ENCODE measurements at places on chromosomes 1 and 21.

DNA sequence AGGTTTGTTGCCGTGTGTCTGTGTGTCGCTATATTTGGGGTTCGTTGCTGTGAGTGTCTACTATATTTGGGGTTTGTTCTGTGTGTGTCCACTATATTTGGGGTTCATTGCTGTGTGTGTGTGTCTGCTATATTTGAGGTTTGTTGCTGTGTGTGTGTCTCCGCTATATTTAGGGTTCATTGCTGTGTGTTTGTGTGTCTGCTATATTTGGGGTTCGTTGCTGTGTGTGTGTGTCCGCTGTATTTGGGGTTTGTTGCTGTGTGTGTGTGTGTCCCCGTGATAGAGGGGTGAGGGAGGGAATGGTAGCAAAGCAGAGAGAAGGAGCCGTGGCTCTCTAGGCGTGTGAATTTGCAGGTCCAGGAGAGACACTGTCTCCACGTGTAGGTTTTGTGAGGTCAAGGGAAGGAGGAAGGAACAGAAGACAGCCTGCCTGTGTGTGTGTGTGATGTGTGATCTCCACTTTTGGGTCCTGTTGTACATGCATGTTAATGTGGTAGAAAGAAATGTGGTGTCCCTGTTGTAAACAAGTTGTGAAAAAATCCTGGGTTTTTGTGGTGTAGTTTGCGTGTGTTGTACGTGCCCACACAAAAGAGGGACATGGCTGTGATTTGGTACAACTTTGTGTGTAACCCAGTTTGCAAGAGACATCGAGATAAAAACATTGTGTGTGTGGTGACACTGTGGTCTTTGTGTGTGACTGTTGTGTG, 56.3 kb upstream of the ECE1 start:
- DNase-seq: no peak

DNA sequence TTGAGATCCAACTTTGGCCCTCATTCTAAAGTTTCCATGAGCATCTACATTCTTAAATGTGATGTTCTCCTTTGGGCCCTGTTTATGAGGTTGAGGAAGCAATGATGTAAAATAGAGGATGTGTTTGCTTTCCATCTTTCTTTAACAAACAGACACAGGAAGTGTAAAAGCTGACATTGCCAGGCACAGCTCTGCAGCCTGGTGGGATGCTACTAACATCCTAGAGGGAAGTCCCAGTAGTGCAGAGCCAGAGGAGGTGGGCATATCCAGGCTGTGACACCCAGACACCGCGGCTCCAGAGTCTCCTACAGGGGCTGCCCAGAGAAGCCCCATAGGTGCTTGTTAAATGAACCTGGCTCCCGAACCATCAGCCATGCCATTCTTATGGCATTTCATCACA, 16.2 kb downstream of the OLFML2B start:
- DNase-seq: no peak

DNA sequence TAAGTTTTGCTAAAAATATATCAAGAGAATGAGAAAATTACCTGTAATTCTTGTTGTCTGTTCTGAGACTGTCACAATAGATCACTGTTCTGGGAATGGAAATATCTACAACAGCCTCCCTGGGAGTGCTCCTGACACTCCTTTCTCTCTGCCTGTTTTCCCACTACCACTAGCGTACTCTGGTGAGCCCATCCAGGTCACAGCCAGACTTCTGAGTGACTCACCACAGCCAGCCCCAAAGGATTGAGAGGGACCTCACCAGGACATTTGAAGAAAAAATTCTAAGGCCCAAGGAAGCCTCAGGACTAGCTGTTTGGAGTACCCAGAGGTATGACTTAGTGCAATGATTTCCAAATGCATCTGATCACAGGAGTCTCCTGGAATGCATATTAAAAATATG, 39.0 kb upstream of the TADA1 start:
- DNase-seq: no peak

DNA sequence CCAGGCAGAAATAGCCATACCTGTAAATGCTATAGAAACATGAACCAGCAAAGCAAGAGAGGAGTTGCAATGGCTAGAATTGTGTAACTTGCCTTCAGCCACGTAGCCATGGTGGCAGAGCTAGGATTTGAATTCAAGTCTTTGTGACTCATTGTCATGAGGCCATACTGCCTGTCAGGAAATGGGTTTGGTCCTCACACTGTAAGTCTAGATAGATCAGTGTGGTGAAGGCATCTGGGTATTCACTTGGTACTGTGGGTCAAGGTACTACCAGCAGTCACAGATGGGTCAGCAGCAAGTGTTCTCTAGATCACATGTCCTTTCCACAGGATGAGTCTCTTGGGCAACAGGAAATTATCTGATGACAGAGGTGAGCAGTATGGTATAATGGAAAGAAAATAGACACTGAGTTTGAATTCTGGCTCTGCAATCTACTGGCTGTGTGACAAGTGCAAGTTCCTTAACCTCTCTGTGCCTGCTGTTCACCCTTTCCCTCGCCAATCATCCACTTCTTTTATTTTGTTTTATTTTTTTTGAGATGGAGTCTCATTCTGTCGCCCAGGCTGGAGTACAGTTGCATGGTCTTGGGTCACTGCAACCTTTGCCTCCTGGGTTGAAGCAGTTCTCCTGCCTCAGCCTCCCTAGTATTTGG, 36.9 kb downstream of the FGGY start:
- DNase-seq: no peak

- DNase-seq: no peak
Measured at GRCh38 chr1:25676488-25676887, 59.9 kb downstream of the MAN1C1 start.

DNA sequence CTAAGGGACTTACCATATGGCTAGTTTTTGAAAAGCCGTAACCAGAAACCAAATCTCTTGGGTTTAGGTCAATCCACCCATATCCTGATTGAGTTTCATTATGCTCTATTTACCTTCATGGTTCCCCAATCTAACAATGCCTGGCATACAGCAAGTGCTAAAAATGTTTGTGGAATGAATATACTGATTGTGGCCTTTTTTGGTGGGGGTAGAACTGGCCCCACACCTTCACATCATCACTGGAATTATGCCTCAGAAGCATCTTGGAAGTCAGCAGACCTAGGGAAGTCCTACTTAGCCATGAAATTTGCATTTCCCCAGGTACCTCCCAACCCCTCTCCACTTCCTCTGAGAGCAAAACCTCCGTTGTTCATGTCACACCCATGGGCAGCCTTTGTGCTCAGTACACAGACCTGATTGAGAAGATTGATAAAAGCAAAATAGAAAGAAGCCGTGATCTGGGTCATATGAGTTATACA, 17.8 kb upstream of the SLAMF1 start:
- no peak for DNase-seq

DNA sequence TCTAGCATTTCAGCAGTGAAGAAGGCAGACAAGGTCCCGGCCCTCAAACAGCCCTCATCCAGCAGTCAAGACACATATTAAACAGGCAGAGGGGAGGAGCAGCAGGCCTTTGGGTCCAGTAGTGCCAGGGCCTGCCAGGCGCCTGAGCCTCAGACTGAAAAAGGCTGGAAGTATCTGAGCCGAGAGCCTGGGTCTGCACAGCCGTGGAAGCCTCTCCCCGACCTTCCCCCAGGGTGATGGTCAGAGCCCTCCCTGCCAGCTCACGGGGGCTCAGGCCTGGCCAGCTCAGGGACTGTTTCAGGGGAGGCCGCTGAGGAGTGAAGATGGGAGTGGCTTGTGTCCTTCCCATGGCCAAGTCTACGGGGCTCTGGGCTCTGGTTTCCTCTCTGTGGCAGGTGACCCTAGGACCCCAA, 565.2 kb downstream of the PTPRU start:
- no peak for DNase-seq

DNA sequence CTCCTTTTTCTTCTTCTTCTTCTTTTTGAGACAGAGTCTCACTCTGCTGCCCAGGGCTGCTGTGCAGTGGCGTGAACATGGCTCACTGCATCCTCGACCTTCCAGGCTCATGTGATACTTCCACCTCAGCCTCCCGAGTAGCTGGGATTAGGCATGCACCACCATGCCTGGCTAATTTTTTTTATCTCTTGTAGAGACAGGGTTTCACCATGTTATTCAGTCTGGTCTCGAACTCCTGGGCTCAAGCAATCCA, 13.0 kb upstream of the PADI1 start:
- DNase-seq: no peak

GRCh38 chr1:159970932-159971342, 16.9 kb upstream of the SLAMF9 start:
- no peak for DNase-seq

DNA sequence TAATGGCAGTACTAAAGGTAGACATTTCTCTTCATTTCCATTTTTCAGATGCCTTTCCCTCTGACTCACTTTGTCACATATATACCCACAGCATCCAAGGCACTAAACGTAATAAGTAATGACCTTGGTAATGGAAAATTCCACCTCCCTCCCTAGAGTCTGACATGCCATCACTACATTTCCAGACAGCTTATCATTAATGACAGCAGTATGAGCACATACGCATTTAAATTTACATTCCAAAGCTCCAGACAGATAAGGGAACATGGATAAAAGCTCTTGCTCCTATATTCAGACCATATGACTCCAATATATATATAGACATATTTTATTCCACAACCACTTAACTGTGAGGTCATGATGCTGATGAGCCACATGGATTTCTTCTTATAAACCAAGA, 191.7 kb upstream of the GORAB start:
- DNase-seq: no peak

GRCh38 chr1:240462277-240462676, 149.7 kb downstream of the GREM2 start:
- DNase-seq: no peak

DNA sequence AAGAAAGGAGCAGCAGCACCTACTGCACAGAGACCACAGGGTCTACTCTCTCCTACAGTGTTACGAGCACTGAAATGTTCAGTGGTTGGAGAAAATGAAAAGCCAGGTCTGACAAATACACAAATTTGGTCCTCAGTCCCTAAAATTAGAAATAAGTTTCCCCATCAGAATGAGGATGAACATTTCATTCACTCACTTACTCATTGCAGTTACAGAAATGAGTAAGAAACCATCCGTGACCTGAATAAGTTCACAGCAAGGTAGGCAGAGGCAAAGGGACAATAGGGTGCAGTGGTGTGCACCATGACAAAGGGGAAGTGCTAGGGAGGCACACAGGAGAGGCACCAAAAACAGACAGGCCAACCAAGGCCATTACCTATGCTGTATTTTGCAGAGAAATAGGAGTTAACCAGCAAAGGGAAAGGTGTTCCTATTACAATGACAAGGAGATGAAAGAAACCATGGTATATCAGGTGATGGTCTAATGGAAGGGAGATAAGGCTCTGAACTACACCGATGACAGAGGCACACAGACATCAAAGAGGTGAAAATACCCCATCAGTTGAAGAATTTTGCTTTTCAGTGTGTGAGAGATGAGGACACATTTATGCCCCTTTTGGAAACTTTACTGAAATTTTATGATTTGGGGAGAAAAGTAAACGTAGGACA, 29.4 kb downstream of the VAV3 start:
- no peak for DNase-seq

GRCh38 chr1:50106095-50106761, 2.5 kb upstream of the ELAVL4 start:
- DNase-seq: no peak

GRCh38 chr21:34950980-34951379, 98.1 kb downstream of the RUNX1 start:
- no peak for DNase-seq

- DNase-seq: no peak
Measured at GRCh38 chr1:177615251-177615650, 354.6 kb downstream of the SEC16B start.

DNA sequence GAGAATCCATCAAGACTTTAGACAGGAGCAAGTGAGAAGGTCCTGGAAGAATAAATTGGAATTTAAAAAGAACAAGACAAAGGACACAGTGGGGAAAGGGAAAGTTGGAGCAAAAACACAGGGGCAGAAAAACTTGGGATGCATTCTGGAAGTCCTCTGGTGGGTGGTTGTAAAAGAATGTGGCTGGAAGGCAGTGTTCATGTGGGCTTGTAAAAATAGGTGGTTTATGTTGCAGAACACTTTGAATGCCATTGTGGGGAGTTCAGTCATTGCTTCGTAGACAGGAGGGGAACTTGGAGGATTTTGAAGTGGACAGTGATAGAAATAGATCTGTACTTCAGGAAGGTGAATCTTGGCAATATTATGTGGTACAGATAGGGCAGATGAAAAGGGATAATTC, 15.2 kb downstream of the KIF1B start:
- no peak for DNase-seq

DNA sequence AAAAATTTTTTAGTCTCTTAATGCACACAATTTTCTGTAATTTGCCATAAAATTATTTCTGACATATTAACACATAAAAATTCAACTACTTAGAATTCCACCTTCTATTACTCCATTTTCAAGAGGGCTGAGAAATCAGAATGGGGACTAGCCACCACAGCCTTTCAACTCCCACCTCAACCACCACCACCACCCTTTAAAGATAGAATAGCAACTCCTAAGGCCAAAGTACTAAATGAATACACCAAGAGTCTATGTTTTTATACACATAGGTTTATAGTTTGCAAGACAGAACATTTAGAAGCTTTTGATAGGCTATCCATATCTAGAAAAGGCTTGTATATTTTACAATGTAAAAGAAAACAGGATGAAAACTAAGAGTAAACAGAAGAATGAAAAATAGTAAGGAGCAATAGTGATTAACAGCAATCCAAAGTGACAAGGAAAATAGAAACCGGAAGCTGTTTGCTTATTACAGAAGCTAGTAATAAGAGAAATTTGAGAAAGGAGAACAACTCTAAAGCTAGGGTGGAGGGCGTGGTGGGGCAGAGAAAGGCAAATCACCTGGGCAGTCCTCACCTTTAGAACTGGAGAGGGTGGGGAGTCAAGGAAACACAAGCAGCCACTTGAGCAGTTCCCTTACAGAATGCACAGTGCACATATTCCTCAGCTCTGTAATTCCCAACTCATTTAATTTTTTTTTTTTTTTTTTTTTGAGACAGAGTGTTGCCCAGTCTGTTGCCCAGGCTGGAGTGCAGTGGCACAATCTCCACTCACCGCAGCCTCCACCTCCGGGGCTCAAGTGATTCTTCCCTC, 27.7 kb downstream of the EPS15 start:
- no peak for DNase-seq

DNA sequence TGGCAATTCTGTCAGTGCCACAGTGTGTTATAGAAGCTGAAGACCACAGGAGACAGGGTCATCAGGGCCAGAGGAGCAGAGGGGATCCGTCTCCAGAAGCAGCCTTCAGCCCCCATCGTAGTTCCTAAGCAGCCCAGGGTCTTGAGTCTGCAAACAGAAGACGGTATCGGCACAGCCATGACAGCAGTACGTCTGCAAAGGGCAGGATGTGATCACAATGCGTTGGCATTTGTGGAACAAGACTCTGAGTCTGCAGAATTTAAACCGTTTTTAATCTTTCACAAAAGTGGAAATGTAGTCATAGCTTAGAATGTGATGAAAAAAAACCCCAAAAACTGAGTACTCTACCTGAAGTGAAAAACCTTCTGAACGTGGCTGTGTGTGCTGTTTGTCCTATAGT, 44.0 kb upstream of the SCCPDH start:
- no peak for DNase-seq

GRCh38 chr1:18972531-18972930, 16.1 kb upstream of the IFFO2 start:
- DNase-seq: no peak
